ENCODE measurements at places on chromosomes 2 and 18.
A peak's percentile ranks its signal among the peaks of the same experiment; 100 is the strongest.

GRCh38 chr2:185643434-185643833 lies 95.2 kb upstream of the FSIP2 start:
- no peak for DNase-seq

DNA sequence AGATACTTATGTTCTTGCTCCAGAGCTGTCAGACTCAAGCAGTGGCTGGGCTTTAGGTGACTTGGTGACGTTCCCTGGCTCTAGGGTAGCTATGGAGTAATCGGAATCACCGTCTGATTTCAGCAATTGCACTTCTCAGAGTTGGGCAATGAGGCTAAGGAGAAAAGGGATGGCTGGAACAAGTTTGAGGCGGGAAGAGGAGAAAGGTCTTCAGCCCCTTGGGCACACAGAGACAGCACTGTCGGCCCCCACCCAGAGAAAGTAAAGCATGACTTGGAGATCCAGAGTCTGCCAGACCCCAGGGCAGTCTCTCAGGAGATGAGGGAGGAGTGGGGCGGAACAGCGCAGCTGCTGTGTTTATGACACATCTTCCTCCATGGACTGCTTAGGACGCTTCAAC lies 114.5 kb downstream of the KLHL29 start:
- DNase-seq = no peak

GRCh38 chr2:159441182-159441581 lies 154.7 kb upstream of the WDSUB1 start:
- DNase-seq = no peak

DNA sequence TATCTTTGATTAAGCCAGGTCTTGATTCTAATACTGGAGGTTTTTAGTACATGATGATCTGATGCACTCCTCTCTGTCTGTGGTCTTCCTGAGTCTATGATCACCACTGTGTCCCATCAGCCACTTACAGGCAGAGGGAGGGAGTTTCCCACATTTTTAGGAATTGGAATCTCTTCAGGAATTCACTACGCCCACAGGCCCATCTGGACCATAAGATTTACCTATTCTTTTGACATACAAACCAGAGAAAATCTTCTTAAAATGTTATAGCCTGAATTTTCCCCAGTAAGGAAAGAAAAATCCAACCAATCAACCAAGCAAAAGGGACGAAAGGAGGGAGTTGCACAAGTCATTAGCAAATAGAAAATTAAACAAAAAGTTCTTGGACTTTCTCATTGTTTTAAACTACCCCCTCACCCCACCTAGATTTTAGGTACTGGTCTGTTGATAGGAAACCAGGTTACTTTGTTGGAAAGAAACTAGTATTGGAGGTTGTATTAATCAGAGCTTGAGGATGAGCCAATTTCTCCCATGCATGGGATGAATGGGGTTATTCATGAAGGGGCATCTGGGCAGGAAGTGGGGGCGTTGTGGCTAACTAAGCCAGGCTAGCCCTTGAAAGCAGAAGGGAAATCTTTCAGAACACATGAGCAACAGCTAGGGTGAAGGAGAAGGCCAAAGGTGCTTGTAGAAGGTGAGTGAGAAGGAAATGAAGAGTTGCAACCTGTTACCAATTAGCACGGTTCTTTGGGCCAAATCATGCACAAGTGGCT lies 328.2 kb upstream of the MEX3C start:
- DNase-seq = no peak

GRCh38 chr2:100060875-100061274 lies 81.5 kb downstream of the AFF3 start:
- no peak for DNase-seq

DNA sequence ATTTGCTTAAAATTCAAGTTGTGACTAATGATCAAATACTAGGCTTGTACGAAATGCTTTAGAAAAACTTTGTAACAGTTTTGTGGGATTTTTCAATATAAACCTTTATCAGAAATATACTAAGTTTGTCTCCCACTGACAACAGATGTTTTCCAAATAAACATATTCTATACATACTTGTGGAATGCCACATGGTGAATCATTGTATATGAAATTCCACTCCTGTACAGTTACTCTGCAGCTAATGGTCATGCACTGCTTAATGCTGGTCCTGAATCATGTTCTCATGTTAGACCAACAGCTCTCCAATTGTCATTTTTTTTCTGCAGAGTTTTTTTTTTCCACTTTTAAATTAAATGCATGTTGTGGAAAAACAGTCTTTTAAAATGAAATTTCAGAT lies 90.1 kb downstream of the DPP4 start:
- DNase-seq = no peak

DNA sequence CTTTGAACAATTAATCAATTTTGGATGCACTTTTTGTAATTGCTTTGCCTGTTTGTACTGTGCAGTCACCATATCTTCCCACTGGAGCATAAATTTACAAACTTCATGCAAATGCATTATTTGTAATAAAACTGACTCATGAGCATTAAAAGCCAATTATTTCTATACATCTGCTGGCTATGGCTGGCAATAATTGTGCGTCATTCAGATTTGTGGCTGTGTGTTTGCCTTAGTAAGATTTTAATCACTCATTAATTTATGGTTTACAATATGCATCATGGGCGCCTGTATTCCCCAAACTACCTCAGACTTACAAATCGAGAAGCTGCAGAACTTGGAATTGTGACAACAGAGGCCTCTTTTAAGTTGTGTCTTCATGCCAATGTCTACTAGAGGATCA lies 132.4 kb upstream of the TRIB2 start:
- DNase-seq = no peak

DNA sequence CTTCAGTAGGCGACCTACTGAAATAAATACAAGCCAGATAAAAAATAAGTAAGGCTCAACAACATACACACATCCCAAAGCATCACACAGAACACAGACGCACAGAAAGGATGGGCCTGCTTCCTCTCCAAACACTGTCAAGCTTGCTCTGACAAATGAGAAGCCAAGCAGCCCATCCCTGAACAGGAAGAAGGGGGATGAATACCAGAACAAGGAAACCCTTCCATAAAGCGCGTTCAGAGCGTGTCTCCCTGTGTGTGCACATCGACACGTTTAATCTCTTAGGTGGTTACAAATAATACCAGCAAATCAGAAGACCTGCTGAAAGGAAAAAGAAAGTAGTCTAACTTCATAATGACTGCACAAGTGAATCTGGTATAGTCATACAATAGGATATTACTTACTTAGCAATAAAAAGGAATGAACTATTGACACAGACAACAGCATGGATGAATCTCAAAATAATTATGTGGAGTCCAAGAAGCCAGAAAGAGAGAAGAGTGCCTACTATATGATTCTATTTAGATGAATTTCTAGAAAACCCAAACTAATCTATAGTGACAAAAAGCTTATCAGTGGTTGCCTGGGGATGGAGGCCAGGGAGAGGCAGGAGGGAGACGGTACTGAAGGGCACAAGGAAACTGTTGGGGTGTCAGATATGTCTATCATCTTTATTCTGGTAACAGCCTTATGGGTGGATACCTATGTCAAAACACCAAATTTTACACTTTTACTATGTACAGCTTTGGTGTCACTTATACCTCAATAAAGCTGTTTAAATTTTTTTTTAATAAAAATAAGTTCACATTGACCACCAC lies 26.8 kb downstream of the MBOAT2 start:
- DNase-seq = no peak

- no peak for DNase-seq
Measured at GRCh38 chr18:61683856-61684255, 209.0 kb downstream of the RNF152 start.

DNA sequence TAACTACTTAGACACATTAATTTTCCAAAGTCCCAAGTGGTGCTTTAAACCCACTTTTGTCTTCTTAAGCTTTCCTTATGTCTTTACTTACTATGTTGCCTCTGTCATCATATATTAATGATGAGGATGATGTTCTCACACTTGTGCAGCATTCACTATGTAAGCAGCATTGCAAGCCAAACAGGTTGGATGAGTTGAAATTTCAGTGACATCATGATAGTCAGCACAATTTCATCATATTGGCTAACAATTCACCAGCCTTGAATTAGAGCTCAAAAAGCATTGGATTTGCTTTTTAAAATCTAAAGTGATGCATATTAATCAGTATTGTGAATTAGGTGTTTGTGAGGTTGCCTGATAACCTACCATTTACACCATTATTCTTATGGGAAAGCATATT lies 7.7 kb downstream of the APLF start:
- DNase-seq = no peak

- DNase-seq = no peak
Measured at GRCh38 chr2:7703543-7704144, 786.4 kb downstream of the RNF144A start.

GRCh38 chr18:66971960-66972359 lies 368.1 kb upstream of the CDH19 start:
- no peak for DNase-seq

DNA sequence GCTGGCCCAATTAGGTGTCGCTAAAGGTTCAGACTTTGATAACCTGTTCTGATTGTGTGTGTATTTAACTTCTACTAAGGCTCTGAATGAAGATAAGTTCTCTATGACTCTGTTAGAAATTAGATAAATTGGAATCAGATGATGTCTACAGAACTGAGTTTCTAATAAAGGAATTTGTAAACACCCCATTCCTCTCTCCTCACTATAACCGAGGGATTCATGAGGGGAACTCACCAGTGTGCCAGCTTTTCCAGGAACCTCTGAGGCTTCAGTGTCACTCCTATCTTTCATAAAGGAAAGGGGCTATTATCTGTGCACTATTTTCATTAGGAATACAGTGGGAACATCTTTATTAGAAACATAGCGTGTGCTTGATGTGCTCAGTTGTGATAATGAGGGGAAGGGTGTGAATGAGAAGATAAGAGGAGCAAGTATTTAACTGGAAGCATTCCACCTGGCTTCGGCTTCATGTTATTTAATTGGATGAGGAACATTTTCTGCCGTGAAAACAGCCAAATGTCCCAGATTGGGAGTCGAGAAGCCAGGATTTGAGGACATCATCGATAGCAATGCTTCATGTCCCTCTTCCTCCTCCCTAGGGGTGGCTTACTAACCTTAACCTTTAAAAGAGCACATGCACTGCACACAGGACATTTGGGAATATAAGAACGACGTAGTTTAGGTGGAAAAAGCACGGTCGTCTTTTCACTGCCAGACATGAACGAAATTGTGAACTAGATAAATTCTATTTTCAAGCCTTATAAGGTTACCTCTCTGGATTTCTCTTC lies 84.8 kb upstream of the TCF4 start:
- no peak for DNase-seq

- no peak for DNase-seq
Measured at GRCh38 chr2:147657086-147658000, 187.5 kb upstream of the ACVR2A start.

DNA sequence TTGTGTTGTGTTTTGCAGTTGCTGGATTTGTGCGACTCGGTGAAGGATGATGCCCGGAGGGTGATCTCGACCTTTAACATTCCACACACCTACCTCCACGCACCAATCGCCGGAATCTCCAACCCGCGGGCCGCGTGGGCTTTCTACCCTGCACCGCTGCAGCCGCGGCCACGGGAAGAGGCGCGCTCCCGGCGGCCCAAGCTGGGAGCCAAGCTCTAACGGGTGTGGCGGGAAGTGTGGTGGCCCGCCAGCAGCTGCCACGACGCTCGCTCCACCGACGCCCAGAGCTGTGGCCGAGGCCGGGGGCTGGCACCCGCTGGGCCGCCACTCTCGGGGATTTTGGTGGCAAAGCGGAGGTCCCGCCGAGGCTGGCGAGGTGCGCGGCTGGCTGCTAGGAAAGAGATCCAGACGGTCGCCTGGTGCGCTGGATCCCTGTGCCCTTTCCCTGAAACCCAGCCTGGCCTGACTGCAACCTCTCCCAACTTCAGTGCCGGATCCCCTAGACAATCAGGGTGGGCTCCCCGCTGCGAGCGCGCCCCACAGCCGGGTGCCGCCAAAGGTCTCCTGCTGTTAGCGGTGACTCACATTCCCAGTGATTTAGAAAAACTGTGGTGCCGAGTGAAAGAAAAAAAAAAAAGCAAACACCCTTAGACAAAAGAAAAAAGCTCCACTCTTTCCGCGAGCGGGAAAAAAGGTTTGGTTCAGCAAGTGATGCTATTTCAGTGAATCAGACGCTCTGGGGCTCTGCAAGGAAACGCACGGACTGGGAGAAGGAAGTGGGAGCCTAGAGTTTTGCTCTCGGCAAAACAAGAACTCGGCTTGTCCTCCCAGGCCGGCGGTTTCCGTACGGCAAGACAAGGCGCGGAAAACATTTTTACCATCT lies 2.9 kb upstream of the BCL2L11 start:
- DNase-seq = no peak

GRCh38 chr2:170554278-170554955 lies 160.7 kb upstream of the SP5 start:
- peak; percentile 40 for DNase-seq

DNA sequence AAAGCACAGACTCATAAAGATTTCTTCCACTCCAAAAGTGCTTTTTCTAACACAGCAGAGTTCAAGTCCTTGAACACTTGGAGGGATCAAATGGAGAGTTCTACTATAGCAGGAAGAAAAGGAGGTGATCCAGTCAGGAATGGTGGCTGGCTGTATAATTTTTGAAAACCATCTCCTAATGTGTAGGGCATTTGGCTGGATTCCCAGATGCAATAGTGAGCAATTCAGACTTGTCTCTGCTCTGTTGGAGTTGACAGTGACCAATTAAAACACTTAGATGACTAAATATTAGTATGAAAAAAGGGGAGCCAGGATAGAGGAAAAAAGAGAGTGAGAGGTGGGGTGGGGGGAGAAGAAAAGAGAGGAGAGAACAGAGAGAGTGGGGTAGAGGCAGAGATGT lies 5.3 kb upstream of the G6PC2 start:
- no peak for DNase-seq

GRCh38 chr2:237412646-237412987 lies 1.3 kb downstream of the COL6A3 start:
- DNase-seq = no peak

- no peak for DNase-seq
Measured at GRCh38 chr18:77316008-77316407, 66.4 kb downstream of the GALR1 start.

GRCh38 chr18:69326094-69326493 lies 74.6 kb upstream of the DOK6 start:
- DNase-seq = no peak

GRCh38 chr18:7918701-7919100 lies 351.6 kb downstream of the PTPRM start:
- no peak for DNase-seq

DNA sequence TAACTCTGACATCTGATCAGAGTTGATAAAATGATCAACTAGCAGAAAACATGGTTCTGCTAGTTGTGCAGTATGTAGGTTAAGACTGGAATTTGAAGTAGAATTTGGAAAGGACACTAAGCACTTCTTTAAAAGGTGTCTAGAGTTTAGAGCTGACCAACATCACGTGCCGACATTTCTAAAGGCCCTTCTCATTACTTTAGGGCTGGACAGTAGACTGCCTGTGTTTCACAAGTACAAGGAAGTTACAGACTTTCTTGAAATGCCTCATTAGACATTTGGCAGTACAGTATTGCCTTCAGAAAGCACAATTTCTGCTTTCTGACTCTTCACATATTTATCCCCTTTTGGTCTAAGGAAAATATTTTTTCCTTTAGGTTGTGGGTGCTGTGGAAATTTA lies 255.3 kb downstream of the ZNF385B start:
- DNase-seq = no peak
